T-helper 2 cell treated with Interferon-gamma antibody and Interleukin-4, amounts not matched to agents 100 ng/mL and 5 ng/mL, for 36 hours (primary cell): ENCODE measurements at places on chromosomes 2 and 18. TPM values are rescaled to one million over a fixed set of nuclear protein-coding genes. Genes with fewer than 3 reads are reported as not detected.

REG1B gene
- not detected in 2 replicates for total RNA-seq

FEV gene
- total RNA-seq, result not detected in 2 replicates

KCNJ3 gene
- not detected in 2 replicates for total RNA-seq

HTR2B gene
- 1.2 and 1.3 TPM in 2 replicates for total RNA-seq

HADHB gene
- total RNA-seq, result 56.9 and 67.7 TPM in 2 replicates

CFC1 gene
- not detected in 2 replicates for total RNA-seq

GDF7 gene
- total RNA-seq, result 0.02 TPM in 1 of 2 replicates, not detected in the other

LYG2 gene
- not detected in 2 replicates for total RNA-seq

CASP10 gene
- total RNA-seq, result 37.0 and 38.7 TPM in 2 replicates

COL3A1 gene
- not detected in 2 replicates for total RNA-seq

TMEM169 gene
- total RNA-seq, result 2.3 and 2.7 TPM in 2 replicates

LRRC30 gene
- not detected in 2 replicates for total RNA-seq

MSTN gene
- not detected in 2 replicates for total RNA-seq

KIF5C gene
- total RNA-seq, result 12.5 and 12.8 TPM in 2 replicates

SERPINB3 gene
- not detected in 2 replicates for total RNA-seq

PDE1A gene
- total RNA-seq, result not detected in 2 replicates

ANKRD62 gene
- total RNA-seq, result not detected in 2 replicates

GREB1 gene
- total RNA-seq, result 0.25 and 0.30 TPM in 2 replicates

STAT4 gene
- 91.2 and 93.2 TPM in 2 replicates for total RNA-seq

COL4A4 gene
- total RNA-seq, result 0.07 and 0.11 TPM in 2 replicates

CPO gene
- total RNA-seq, result not detected in 2 replicates

PHLPP1 gene
- 12.7 and 17.7 TPM in 2 replicates for total RNA-seq

PMAIP1 gene
- total RNA-seq, result 23.6 and 24.1 TPM in 2 replicates

GYPC gene
- 149 and 153 TPM in 2 replicates for total RNA-seq

TRMT61B gene
- 14.3 and 14.8 TPM in 2 replicates for total RNA-seq

NEUROD1 gene
- not detected in 2 replicates for total RNA-seq

FBXO36 gene
- total RNA-seq, result 0.41 and 0.52 TPM in 2 replicates

UGT1A10 gene
- total RNA-seq, result not detected in 2 replicates

DSG2 gene
- 1.2 and 1.3 TPM in 2 replicates for total RNA-seq

OSBPL1A gene
- 0.68 and 1.5 TPM in 2 replicates for total RNA-seq

TMEM163 gene
- total RNA-seq, result 0.25 and 0.30 TPM in 2 replicates

CD226 gene
- 87.4 and 88.2 TPM in 2 replicates for total RNA-seq

AKAIN1 gene
- total RNA-seq, result not detected in 2 replicates

RAPH1 gene
- 1.6 and 2.0 TPM in 2 replicates for total RNA-seq

ALPP gene
- not detected in 2 replicates for total RNA-seq

FHL2 gene
- total RNA-seq, result 6.1 and 6.5 TPM in 2 replicates

PER2 gene
- 17.6 and 19.4 TPM in 2 replicates for total RNA-seq

MROH2A gene
- total RNA-seq, result not detected in 2 replicates

OR6B2 gene
- not detected in 2 replicates for total RNA-seq

SLC5A7 gene
- not detected in 2 replicates for total RNA-seq

CHRND gene
- not detected in 2 replicates for total RNA-seq

TBR1 gene
- 0.05 TPM in 2 replicates for total RNA-seq

IL1R1 gene
- total RNA-seq, result 0.05 and 0.11 TPM in 2 replicates

ARID5A gene
- 53.6 and 56.7 TPM in 2 replicates for total RNA-seq

MAP4K4 gene
- 83.4 and 88.6 TPM in 2 replicates for total RNA-seq

MYO5B gene
- 0.02 TPM in 1 of 2 replicates, not detected in the other for total RNA-seq

C2orf66 gene
- 0.20 and 0.41 TPM in 2 replicates for total RNA-seq

RND3 gene
- not detected in 2 replicates for total RNA-seq
